Activated CD8-positive, alpha-beta memory T cell treated with anti-CD3 and anti-CD28 coated beads for 1 hour (primary cell): ENCODE measurements at places on chromosomes 2 and 18.
A peak's percentile ranks its signal among the peaks of the same experiment; 100 is the strongest.

- DNase-seq: no peak
These were observed 26.5 kb upstream of the TWIST2 start for GRCh38 chr2:238821391-238821790.

- DNase-seq: no peak
These were observed 510.1 kb upstream of the PIK3C3 start for GRCh38 chr18:41444943-41445342.

DNA sequence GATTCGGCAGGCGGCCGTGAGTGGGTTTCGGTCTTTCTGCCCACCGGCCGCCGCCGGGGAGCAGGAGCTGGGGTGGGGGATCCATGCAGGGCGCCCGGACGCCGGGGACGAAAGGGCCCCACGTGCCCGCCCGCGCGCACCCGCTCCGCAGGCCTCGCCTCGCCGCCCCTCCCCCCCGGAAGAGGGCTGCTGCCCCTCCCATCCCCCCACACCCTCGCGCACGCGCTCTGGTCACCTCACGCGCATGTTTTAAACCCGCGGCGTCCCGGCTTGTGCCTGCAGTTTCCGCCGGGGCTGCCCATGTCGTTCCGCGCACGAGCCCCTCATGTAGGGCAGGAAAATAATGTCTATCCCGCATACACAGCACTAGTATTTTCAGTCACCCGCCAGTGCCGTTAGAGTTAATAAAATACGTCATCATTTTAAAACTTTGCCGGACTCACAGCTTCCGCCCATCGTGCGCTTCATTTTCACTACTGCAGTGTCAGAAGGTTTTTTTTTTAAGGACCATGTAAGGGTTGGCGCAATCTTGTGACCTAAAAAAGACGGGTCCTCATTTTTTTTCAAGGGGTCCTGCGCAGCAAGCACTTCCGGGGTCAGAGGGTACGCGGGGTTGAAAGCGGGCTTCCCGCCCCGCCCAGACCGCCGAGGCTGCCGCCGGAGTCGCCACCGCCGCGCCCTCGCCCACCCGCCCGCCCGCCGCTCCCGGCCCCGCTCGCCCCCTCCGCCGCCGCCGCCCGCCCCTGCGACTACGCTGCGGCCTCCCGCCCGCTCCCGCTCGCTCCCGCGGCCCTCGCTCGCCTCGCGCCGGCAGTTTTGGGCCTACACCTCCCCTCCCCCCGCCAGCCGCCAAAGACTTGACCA, at the start of gene PCBP1:
Gene PCBP1, plus strand, starts transcription at position 640 of the 864 bp plus-strand sequence. CDS start 267 bp downstream, outside the sequence.
- DNase-seq: peak; percentile 93

DNA sequence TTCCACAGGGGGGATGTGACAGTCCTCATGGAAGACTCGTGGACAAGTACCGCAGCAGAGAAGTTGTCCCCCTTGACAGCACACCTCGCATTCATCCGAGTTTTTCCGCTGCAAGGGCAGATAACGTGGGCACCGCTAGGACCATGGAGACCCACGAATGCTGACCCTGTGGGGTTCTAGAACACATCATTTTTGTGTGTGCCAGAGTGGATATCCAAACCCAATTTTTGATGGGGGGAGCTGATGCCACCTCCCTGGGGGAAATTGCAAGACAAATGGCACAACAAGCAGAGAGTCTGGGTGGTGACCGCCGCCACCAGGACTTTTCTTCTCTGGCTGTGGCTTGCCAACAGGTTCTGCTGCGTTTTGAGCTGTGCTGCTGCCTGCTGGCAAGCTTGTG, 46.9 kb downstream of the SP110 start:
- no peak for DNase-seq

GRCh38 chr2:119826370-119826961, 66.7 kb downstream of the PTPN4 start:
- DNase-seq: no peak

- no peak for DNase-seq
These were observed 88.1 kb downstream of the MCFD2 start for GRCh38 chr2:46827274-46828134.

DNA sequence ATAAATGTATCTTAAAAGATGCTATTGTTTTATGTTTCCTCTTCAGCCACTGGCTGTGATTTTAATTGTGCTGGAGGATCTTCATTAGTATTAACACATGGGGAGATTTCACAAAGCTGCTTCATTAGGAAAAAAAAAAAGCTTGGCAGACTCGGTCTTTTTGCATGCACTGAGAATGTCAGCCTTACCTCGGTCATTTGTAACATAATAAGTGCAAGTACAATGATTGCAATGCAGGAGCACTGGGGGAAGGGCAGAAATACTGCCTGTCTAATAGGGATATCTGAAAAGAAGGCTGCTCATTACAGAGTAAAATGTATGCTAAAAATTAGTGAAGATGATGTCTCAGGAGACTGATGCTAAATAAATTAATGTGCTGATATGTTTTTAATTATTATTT, 1.3 kb upstream of the BAZ2B start:
- no peak for DNase-seq

DNA sequence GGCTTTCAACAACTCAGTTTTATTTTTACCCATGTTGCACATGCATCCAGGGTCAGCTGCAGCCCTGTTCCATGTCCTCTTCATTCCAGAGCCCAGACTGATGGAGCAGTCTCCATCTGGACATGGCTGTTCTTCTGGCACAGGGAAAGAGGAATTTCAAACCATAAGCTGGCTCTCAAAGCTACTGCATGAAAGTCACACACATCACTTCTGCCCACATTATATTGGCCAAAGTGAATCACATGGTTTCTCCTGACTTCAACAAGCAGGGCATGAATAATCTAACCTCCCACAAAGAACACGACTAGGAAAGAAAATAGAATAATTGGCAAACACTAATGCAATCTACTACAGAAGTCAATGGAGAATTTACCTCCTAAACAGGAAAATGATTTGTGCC, 94.2 kb downstream of the FTCDNL1 start:
- DNase-seq: no peak

GRCh38 chr2:106800976-106801655, 84.9 kb downstream of the ST6GAL2 start:
- no peak for DNase-seq

DNA sequence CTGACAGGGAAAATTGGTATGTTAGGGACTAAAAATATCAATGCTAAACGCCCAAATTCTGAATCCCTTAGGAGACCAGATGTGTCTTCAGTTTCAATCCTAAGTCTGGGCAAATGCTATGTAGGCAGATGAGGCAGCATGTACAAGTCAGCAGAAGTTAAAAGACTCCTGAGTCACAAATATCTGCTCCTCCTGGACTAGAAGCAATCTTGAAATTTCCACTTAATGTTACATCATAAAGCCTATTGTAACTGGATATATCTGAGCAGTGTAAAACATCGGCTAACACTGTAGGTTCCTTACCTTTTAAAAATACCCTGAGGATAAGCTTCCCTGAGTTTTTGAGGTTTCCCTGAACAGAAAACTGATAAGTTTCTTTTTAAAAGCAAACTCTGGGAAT, 1087.6 kb upstream of the PIK3C3 start:
- DNase-seq: no peak

GRCh38 chr18:70273021-70273420, 15.8 kb upstream of the SOCS6 start:
- no peak for DNase-seq

- DNase-seq: no peak
These were observed 75.4 kb downstream of the CSRNP3 start for GRCh38 chr2:165544897-165545296.
